Activated naive CD4-positive, alpha-beta T cell treated with anti-CD3 and anti-CD28 coated beads for 36 hours (primary cell): ENCODE measurements at places on chromosomes 3 and 15. TPM values are rescaled to one million over a fixed set of nuclear protein-coding genes. Genes with fewer than 3 reads are reported as not detected.

SHF gene
- total RNA-seq = 2.3 TPM

FANCD2OS gene
- total RNA-seq = not detected

NFKBIZ gene
- total RNA-seq = 79.3 TPM

SLC27A2 gene
- 25.2 TPM for total RNA-seq

ABHD6 gene
- total RNA-seq = 1.6 TPM

GABPB1 gene
- total RNA-seq = 53.5 TPM

DAZL gene
- not detected for total RNA-seq

GOLGA8T gene
- not detected for total RNA-seq

PLA2G4E gene
- not detected for total RNA-seq

CAND2 gene
- 2.5 TPM for total RNA-seq

CPLX3 gene
- total RNA-seq = not detected

MYD88 gene
- total RNA-seq = 19.3 TPM

SNAP23 gene
- total RNA-seq = 33.1 TPM

CEP152 gene
- total RNA-seq = 62.0 TPM

ARPIN gene
- not detected for total RNA-seq

SIDT1 gene
- 14.9 TPM for total RNA-seq

GHRL gene
- not detected for total RNA-seq

CYP11A1 gene
- total RNA-seq = not detected

SCN11A gene
- total RNA-seq = 0.05 TPM

KLF15 gene
- 0.62 TPM for total RNA-seq

SPINT1 gene
- total RNA-seq = 4.7 TPM

PDCD7 gene
- total RNA-seq = 31.5 TPM

MCTP2 gene
- 33.7 TPM for total RNA-seq

LTF gene
- total RNA-seq = not detected

CLDN1 gene
- total RNA-seq = 0.88 TPM

MB21D2 gene
- 6.5 TPM for total RNA-seq

OR5K2 gene
- total RNA-seq = not detected

ACP3 gene
- total RNA-seq = not detected

PLSCR2 gene
- not detected for total RNA-seq

ROPN1 gene
- not detected for total RNA-seq

PLEKHO2 gene
- total RNA-seq = 12.5 TPM

MORC1 gene
- not detected for total RNA-seq

GHSR gene
- total RNA-seq = not detected

POMGNT2 gene
- total RNA-seq = 7.6 TPM

ALCAM gene
- 18.7 TPM for total RNA-seq

RTP1 gene
- total RNA-seq = not detected

LMAN1L gene
- not detected for total RNA-seq

IQCF5 gene
- not detected for total RNA-seq

CACNA2D3 gene
- not detected for total RNA-seq

HRG gene
- total RNA-seq = not detected

PP2D1 gene
- total RNA-seq = not detected

PIK3CB gene
- 19.2 TPM for total RNA-seq

IP6K1 gene
- total RNA-seq = 20.3 TPM

EEF1AKMT4 gene
- total RNA-seq = 2.7 TPM

CCDC54 gene
- total RNA-seq = not detected
